ENCODE measurements at places on chromosomes 4 and X.

GRCh38 chr4:42396361-42396751 lies 932 bp upstream of the SHISA3 start:
- DNase-seq, result no peak

GRCh38 chr4:129748991-129749390 lies 653.0 kb downstream of the C4orf33 start:
- no peak for DNase-seq

DNA sequence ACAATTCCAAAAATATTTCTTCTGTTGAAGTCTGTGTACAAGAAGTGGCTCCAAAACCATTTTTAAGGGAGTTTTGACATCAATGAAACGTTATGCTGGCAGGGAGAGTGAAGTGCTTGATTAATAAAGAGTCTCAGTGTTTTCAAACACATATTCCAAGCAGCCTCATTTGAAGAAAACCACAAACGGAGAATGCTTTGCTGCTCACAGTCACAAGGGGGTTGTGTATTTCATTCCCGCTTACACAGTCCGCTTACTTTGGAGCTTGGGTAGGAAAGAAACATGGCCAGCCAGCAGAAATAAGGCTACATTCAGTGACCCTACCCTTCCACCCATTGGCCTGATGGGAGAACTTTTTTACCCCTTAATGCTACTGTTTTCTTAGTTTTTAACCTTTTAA lies 586.2 kb downstream of the RAB28 start:
- no peak for DNase-seq

DNA sequence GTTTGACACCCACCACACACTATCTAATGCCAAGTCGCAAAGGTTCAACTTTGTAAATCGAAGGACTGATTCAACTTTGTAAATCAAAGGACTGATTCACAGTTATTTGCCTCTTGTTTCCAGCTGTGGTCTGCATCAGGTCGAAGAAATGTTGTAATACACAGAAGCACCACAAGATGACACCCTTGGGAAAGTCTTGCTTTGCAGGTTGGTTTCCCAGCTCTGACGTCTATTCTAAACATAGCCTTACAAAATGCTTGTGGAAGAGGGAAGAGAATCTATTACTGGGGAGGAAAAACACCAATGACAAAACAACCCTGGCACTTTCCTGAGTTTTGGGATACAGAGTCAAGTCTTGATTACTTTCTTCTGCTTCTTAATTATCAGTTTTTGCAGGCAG lies 35.3 kb downstream of the SUPT20HL1 start:
- peak; percentile 80 for DNase-seq

GRCh38 chr4:44771789-44772188 lies 45.4 kb upstream of the GNPDA2 start:
- no peak for DNase-seq

DNA sequence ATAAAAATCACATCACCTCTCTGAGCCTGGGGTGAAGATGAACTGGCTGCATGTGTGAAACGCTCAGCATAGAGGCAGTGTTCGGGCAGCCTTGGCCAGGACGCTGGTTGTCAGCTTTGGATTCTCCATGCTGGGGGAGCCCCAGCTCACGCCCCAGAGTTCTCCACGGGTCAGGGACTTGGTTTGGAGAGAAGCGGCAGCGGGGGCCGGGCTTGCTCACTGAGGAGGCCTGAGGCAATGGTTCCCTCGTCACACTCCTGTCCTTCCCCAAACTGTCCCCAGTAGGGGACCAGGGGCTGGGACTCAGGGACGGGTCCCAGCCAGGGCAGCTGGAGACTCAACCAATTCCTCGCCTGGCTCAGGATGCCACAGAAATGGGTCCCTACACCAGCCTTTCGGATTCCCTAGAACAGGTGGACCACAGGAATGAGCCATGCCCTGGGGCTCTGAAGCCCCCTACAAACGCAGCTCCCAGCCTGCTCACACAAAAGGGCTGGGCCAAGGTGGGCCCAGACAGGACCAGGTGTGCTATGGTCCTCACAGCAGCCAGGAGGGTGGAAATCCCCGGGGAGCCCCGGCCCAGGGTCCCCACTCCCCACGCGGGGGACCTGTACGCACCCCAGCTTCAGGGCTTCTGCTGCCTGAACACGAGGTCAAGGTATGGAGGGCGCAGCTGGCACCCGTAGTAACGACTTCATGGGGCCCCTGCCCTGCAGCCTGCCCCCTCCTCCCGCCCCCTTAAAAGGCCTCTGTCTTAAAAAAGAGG lies 1.4 kb downstream of the MXD4 start:
- DNase-seq, result no peak
